ENCODE measurements at places on chromosomes 11 and 22.

GRCh38 chr22:25112538-25113253, 87.0 kb upstream of the CRYBB3 start:
- no peak for DNase-seq

DNA sequence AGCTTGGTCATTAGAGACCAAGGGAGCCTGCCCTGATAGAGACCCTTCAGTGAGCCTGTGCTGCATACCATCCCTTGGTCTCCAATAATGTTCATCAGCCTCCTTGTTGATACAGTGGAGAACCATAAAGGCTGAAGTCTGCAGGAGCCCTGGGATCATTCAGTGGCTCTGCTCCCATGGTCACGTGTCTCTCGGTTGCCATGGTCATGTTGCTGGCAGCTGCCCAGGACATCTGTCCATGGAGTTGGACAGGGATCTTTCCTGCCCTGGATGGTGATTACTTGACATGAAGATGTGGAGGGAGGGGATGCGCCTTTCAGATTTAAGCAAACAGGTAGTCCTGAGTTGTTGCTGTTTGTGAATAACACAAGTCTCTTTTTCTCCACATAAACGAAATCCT, 38.2 kb downstream of the CYB5R2 start:
- no peak for DNase-seq

DNA sequence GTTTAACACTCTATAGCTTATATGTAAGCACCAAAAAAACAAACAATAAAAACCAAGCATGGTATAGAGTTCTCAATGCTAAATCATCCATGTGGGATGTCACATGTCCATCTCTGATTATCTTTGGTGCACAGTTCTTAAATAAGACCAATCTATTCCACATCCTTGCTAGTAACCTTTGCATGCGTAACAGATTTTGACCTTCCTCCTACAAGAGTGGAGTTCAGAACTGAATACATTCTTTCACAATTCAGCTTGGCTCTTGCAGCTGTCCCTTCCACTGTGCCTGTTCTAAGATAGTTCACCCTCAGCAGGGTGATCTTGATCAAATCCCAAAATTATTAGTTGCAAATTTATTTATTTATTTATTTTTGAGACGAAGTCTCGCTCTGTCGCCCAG, 21.1 kb downstream of the PRR14L start:
- no peak for DNase-seq

DNA sequence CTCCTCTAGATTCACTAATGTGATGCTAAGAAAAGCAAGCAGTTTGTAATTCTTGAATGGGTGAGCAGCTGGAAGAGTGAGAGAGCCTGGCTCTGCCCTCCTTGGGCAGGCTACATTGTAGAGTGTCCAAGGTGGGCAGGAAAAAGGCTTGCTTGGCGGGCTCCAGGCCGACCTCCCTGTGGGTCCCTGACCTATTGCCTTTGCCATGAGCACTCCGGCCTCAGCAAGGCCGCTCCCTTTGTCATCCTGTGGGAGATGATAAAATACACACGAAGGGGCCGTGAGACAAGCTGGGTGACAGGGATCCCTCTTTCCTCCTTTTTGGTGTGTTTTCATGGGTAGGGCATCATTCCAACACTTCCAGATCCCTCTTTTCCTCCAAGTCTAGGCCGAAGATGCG, 41.8 kb downstream of the TIMP3 start:
- no peak for DNase-seq

GRCh38 chr11:35111161-35112055, 27.6 kb upstream of the CD44 start:
- DNase-seq: no peak

GRCh38 chr11:73931039-73931645, 19.7 kb upstream of the DNAJB13 start:
- DNase-seq: peak; percentile 50

DNA sequence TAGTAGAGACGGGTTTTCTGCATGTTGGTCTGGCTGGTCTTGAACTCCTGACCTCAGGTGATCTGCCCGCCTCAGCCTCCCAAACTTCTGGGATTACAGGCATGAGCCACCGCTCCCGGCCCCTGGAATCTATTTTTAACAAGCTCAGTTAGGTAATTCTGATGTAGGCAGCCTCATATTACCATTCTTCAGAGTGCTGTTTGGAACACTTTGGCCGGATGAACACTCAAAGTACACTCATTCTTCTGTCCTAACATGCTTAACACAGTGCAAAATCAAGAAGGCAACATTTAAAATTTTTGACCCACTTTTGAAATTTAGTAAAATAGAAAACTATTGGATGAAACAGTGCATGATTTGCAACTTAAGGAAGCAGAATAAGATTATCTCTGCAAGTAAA, 586.7 kb upstream of the CHORDC1 start:
- no peak for DNase-seq

DNA sequence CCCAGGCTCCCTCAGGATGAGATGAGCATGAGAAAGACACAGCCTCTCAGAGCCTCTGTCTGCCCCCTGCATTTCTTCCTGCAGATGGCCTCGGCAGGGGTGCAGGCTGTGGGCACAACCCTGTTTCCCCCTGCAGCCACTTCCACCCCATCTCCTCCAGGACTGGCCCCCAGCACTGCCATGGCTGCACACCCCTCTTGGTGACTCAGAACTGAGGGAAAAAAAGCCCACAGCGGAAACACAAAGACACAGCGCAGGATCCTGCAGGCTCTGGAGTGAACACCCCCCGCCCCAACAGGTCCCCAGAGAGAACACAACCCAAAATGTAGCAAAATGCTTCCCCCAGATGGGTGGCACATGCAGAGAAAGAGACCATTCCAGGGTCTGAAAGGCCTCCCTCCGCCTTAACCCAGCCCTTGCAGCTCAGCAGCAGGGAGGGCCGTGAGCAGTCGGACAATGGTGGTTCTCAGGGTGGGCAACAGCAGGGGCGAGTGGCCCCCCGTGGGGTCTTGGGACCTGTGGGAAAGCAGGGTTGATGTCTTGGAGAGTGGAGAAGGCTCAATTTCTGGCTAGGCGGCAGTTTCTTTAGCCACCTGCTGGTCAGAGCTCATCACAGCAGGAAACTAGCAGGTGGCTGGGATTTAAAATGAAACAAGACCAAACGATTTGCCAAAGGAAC, 8.0 kb downstream of the TUBGCP6 start:
- DNase-seq: no peak

DNA sequence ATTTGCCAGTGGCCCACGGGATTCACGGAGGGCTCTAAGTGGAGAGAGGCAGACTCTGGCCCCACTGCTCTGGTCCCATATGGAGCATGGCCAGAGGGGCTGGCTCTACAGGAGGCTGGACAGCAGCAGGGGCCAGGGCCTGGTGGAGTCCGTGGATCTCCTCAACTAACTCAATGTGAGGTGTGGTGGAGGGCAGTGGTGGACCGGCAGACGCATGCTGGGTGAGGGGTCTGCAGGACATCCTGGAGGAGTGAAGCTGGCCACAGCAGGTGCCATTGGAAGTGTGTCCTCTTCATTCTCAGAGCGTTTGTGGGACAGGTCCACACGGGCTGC, 15.6 kb downstream of the IGF2 start:
- no peak for DNase-seq

DNA sequence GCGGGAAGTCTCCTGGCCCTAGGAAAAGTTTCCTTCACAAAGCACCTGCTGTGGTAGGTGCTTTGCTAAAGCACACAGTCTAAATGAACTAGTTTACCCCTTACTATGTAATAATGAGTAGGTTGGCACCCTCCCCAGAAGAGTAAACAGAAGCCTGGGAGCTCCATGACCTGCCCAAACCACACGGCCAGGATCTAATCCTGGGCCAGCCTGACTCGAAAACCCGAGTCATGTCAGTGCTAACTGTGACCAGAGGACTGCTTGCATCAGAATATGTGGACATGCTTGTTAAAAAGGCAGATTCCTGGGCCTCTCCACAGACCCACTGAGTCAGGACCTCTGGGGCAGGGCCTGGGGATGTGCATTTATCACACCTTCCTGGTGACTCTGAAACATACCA, 67.7 kb downstream of the PANX1 start:
- no peak for DNase-seq

DNA sequence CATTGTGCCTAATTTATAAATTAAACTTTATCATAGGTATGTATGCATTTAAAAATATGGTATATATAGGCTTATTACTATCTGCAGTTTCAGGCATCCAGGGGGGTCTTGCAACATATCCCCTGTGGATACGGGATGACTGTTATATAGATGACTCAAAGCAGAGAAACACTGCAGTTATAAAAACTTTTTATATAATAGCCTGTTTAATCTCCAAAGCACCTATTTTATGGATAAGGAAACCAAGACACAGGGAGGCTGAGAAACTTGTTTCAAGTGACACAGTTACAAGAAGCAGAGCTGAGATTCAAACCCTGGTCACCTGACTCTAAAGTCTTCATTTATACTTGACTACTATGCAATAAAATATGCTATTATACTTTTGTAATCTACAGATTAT, 897.7 kb downstream of the KCNA4 start:
- DNase-seq: no peak

- no peak for DNase-seq
Observed at GRCh38 chr22:27639248-27640086, 162.1 kb downstream of the MN1 start.

DNA sequence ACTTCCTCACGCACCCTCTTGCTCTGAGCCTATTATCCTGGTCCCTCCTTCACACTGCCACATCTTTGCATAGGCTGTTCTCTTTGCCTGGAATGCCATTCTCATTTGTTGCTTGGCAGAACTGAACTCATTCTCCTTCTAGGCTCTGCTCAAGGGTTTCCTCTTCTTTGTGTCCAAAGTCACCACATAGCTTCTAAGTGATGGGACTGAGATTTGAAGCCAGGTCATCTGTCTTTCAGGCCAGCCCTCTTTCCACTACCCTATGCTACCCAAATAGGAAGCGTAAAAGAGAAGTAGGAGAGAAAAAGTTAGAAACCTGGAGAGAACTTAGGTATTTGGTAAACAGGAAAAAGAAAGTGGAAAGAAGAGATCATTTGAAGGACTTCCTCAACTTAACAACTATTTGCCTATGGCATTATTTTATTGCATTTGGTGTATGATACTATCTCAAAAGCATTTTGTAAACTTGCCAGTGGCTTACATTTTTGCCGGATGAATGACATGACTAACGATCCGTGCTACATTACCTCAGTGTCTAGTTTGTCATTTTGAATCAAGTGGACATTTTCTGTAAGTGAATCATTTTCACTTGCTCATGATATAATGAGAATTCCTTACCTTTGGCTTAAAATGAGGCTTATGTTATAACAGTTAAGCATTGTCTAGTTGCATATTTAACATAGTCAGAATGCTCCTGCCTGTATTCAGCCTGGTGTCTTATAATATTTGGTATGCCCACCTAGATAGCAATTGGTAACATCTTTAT, 18.5 kb downstream of the NF2 start:
- DNase-seq: no peak

DNA sequence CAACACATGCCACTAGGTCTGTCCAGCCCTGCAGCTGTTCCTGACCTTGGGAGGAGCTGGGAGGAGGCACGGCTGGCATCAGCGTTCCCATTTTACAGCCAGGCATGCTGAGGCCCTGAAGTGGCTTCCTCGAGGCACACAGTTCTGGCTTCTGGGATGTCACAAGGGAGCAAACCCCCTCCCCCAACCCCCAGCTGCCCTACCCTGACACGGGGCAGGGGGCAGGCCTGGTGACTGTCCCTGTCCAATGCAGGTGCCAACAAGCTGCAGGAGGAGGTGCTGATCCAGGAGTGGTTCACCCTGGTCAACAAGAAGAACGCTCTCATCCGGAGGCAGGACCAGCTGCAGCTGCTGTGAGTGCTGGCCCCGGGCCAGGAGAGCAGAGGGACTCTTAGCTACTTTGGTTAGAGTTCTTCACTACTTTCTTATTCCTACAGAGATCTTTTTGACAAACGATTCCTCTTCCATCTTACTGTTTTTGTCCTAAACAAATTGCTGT, 5.3 kb downstream of the KCNK7 start:
- no peak for DNase-seq

- DNase-seq: no peak
Observed at GRCh38 chr11:36345535-36346141, 49.5 kb downstream of the PRR5L start.

DNA sequence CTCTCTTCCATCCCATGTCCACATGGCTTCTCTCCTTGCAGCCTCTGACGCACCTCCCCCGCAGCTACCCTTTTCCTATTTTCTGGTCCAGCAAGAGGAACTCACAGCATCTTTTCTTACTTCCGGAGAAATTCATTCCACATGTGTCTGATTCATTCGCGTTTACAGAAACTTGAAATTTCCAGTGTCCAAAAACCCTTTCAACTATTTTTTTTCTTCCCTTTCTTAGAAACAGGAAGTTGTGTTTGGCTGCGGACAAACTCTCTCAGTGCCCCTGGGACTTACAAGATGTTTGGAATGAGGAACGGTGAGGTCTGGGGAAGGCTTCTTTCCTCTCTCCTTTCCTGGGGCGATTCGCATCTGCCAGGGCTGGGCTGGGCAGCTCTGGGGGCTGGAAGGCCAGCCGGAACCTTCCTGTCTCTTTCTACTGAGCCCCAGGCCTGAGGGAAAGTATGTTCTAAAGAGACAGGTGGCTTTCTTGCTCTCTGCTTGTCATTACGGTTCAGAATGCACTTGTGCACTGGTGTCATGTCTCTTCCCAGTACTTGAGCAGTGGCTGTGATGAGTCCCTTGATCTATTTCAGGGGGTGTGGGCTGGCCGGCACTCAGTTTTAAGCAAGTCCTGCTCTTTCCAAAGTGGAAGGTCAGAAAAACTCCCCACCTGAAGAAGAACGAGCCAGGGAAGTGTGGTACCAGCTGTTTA, 27.5 kb downstream of the ADAMTS8 start:
- DNase-seq: no peak

DNA sequence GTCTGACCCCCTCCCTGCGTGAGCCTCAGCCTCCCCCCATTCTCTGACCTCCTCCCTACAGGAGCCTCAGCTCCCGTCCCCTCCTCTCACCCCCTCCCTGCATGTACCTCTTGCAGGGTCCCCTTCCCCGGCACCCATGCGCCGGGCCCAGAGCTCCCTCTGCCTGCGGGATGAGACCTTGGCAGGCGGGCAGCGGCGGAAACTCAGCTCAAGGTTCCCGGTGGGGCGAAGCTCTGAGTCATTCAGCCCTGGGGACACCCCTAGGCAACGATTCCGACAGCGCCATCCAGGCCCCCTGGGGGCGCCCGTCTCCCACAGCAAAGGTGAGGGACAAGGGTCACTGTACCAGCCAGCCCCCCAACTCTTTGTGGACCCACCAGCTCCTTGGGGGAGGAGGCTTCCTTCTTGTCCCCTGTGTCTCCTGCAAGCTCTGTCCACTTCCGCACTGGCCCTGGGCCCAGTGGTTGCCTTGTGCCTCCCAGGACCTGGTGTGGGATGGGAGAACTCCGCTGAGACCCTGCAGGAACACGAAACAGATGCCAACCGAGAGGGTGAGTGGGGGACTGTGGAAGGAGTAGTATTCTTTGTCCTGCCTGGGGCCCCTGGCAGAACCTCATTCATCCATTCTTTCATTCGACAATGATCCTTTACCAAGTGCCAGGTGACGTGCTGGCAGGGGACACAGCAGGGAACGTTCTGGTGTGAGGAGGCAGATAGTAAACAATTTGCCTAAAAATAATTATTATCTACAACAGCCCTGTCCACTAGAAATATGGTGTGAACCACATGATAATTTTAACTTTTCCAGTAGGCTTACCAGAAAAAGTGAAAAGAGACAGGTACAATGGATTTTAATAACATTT, 3.7 kb upstream of the RPS6KA4 start:
- peak; percentile 91 for DNase-seq

Data from CMK (cell line).